CMK (cell line): ENCODE measurements at places on chromosomes 5 and 9.

- DNase-seq: no peak
Measured at GRCh38 chr5:9297134-9297533, 248.7 kb downstream of the SEMA5A start.

DNA sequence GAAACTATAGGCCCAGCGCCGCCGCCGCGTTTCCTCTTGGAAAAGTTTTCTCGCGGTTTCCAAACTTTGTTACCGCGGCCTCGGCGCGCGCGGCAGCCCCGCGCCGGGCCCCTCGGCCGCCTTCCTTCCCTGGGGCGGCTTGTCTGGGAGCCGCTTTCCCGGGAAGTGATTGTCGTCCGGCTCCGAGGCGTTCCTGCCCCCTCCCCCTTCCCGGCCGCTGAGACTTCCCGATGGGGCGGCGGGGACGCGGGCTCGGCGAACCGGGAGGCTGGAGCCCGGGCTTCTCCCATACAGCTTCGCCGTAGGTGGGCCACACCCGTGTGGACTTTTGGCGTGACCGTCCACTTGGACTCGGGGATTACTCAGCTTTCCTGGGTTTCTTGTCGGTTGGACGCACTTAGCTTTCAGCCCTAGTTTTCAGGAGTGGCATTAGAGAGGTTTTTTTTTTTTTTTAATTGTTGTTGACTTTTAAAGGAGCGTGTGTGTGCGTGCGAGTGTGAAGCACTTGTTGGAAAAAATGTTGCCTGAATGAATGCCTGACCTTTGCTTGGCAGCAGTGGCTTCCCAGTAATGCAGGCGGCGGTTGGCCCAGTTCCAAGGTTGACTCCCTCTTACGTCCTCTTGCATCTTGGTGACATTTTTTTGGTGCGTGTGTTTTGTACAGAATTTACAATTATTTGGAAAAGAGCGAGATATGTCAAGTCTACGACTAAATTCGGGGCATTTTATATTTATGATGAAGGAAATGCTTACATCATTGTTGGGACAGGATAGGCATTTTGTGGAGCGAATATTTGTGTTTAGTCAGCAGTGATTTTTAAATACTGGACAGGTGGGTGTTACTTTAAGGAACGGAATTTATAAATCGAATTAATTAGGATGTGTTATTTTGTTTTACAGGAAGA is 821 bp downstream of the CTNNA1 start:
- DNase-seq: no peak

GRCh38 chr9:93580654-93581380 is 4.4 kb downstream of the PHF2 start:
- DNase-seq: no peak

- no peak for DNase-seq
Measured at GRCh38 chr9:132234535-132234934, 72.7 kb downstream of the NTNG2 start.

GRCh38 chr9:131096269-131097125 is at the start of gene AIF1L:
TSS of gene AIF1L (plus strand) at chr9:131096531. CDS start at chr9:131096630, 99 bp downstream.
- DNase-seq: no peak

DNA sequence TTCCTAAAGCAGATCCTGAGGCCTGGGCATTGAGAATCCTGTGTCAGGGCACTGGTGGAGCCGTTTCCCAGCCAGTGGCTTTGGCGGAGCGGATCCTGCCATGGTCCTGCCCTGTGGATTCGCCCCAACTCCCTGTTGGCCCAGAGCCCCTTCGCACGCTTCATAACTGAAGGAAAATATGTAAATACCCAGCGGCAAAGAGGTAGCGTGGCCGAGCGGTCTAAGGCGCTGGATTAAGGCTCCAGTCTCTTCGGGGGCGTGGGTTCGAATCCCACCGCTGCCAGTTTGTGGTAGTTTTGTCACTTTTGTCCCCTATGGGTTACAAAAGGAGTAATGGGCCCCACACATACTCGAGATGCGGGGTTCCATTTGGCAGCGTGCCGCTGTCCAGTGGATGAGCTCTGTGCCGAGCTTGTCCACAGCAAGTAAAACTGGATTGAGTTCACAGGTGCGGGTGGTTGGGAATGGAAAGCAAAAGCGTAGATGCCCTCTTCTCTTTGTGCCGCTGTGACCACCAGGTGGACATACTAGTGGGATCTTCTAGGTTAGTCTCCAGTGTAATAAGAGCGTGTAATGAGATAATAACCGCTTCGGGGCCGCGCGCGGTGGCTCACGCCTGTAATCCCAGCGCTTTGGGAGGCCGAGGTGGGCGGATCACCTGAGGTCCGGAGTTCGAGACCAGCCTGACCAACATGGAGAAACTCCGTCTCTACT is 17.3 kb downstream of the TRIM7 start:
- DNase-seq: no peak

- no peak for DNase-seq
Measured at GRCh38 chr5:139605887-139606286, 42.3 kb upstream of the CXXC5 start.

DNA sequence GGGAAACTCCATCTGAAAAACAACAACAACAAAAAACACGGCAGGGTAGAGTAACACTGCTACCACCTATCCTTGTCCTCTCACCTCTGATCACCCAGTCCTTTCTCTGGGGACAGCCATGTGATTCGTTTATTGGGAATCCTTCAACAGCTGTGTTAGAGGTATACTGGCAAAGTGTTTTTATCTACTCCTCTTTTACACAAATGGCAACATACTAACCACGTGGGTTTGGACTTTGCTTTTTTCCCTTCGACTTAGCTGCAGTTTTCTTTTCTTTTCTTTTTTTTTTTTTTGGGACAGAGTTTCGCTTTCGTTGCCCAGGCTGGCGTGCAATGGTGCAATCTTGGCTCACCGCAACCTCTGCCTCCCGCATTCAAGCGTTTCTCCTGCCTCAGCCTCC is 11.2 kb upstream of the SET start:
- DNase-seq: no peak

DNA sequence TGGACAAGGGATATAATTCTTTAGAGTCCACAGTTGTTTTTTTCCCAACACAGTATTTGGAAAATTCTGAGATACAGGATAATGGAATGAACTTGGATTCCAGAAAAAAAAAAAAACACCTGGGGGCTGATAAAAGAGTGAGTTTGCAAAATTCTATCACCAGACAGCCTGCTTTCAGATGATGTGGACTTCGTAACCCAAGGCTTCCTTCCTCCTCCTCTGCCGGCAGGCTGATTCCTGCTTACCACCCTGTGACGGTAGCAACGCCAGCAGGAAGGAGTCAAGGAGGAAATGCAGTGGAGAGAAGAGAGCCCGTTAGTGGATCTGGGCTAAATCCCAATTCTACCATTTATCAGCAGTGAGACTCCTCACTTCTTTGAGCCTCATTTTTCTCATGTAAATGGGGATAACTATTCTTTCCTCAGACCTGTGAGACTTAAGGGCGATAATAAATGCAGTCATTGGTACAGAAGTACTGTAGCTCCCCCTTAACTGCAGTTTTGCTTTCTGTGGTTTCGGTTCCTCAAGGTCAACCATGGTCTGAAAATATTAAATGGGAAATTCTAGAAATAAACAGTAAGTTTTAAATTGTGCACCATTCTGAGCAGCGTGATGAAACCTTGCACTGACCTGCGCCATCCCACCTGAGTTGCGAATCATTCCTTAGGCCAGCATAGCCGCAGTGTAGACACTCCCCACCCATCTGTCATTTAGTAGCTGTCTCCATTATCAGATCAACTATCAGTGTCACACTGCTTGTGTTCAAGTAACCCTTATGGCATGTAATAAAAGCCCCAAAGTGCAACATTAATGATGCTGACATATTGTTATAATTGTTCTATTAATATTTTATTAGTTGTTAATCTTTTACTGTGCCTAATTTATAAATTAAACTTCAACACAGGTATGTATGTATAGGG is 71.4 kb downstream of the DCP2 start:
- no peak for DNase-seq

- DNase-seq: no peak
Measured at GRCh38 chr5:26282190-26282589, 756.2 kb downstream of the CDH9 start.

GRCh38 chr9:70549926-70550325 is 135.5 kb upstream of the KLF9 start:
- no peak for DNase-seq

DNA sequence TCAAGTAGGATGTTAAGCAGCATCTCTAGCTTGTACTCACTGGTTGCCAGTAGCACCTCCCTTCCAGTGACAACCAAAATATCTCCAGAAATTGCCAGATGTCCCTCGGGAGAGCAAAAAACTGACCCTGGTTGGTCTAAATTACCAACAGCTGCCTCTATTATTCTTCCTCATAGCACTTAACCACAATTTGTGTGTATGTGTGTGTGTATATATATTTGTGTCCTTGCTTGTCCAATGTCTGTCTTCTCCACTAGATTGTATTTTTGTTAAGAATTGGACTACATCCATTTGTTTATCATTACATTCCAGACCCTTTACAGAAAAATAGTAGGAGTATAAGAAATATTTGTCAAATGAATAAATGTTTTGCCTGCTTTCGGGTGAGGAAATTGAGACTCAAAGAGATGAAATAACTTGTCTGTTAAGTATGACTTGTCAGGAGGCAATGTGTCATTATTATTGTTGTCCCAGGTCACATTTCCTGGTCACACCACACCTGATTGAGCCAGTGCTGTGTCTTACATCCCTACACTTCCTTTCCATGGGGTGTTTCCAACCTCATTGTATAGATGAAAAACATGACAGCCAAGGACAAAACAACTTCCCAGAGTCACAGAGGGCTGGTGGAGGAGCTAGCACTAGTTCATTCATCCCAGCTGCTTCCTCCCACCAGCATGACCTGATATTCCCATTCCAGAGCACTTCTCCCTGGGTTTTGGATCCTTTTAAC is 11.4 kb upstream of the GRPEL2 start:
- DNase-seq: no peak
